ENCODE measurements at places on chromosomes 2 and 18. TPM values are rescaled to one million over a fixed set of nuclear protein-coding genes. Genes with fewer than 3 reads are reported as not detected.

DNA sequence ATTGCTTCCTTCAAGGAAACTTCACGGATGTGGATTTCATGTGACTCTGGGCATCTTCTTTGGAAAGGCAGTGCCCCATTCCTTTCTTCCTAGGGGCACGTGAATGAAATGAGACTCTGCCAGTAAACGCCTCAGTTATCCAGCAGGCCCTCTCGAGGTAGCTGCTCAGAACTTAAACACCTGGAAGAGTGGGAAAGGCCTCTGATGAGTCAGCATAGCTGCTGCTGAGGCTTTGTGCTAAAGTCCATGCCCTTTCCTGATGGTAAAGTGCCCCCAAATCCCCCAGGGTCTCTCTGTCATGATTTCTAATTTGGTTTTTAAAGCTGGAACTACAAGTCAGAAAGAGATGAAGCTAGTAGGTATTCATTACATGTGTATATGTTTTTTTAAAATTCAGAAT is 3.8 kb downstream of the SLC1A4 start:
- DNase-seq: no peak

- DNase-seq: no peak
Observed at GRCh38 chr2:102025583-102026267, 34.0 kb downstream of the IL1R2 start.

DNA sequence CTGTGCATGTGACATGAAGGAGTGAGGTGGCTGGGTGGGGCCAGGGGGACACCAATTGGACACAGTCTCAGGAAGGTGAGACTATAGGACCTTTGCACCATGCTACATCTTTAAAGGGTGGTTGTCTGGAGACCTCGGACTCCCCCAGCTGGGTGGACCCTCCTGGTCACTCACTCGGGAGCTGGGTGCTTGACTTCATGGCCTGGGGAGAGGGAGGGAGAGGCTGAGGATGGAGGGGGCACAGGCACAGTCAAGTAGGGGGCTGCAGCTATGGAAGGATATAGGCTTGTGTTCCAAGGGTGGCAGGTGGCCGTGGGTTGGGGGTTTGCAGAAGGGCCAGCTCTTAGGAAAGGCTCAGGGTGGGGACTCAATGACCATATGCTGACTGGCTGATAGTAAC is 7.1 kb upstream of the CELF4 start:
- DNase-seq: no peak

GRCh38 chr2:231063347-231063746 is 6.7 kb downstream of the PSMD1 start:
- DNase-seq: no peak

DNA sequence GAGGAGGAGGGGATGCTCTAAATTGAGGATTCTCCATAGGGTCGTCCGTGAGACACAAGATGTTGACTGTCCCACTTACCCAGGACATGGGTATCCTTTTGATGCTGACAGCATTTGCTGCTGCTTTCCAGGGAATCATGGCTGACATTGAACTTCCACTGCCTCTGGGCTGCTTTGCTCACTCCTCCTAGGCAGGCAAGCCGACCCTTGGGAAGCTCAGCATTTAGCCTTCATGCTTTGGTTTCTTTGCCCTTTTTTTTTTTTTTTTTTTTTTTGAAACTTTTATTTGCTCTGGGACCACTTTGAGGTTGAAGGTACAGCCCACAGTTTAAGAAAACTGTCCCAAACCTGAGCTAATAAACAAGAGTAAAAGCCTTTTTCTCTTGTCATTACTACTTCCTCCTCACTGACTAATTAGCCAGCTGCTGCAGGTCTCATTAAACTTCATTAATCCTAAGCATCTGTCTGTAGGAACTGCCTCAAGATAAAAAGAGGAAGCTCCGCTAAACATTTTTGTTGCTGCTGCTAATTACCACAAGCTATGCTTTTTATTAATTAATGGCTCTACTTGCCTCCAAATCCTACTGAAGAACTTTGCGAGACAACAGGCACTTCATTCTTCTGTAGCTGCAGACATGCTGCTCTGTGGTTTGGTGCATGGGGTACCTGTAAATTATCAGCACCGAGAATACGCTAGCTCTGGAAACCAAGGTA is 125.4 kb downstream of the SPTBN1 start:
- DNase-seq: no peak

- DNase-seq: no peak
Observed at GRCh38 chr2:169290433-169290832, 71.9 kb downstream of the LRP2 start.

The CXCR1 gene
- 0.04 TPM for polyA plus RNA-seq

The BUB1 gene
- 2.3 TPM for polyA plus RNA-seq

The KCNS3 gene
- 5.9 TPM for polyA plus RNA-seq

All from ovary (tissue), 10 donors.